ENCODE measurements at places on chromosomes 7 and 10. TPM values are rescaled to one million over a fixed set of nuclear protein-coding genes. Genes with fewer than 3 reads are reported as not detected.

The LFNG gene
- 0.62 TPM for total RNA-seq

- H3K4me1 ChIP-seq = no peaks in the 10 kb centered on the region
- no peaks in the 10 kb centered on the region for H3K36me3 ChIP-seq
- no peak overlapping the region for H3K27ac ChIP-seq
- peaks cover 3% of the 10 kb centered on the region for H3K27me3 ChIP-seq
These were observed 145.7 kb downstream of the C10orf105 start for GRCh38 chr10:71573562-71574518.

GRCh38 chr7:101265622-101266516 is 21.0 kb upstream of the FIS1 start:
- H3K4me1 ChIP-seq = no peaks in the 10 kb centered on the region
- DNase-seq = no peak
- no peak overlapping the region for H3K27ac ChIP-seq
- H3K27me3 ChIP-seq = no peaks in the 10 kb centered on the region
- no peak overlapping the region for H3K4me3 ChIP-seq

DNA sequence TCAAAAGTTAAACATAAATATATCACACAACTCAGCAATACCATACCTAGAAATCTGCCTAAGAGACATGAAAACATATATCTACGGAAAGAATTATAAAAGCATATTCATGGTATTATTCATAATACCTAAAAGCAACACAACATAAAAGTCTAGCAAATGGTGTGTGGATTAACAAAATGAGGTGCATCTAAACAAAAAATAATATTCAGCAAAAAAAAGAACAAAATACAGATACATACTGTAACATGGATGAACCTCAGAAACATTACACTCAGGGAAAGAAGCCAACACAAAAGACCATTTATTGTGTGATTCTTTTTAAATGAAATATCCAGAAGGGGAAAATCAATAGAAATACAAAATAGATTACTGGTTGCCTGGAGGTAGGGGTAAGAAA is 155.0 kb downstream of the IMMP2L start:
- H3K36me3 ChIP-seq = no peaks in the 10 kb centered on the region
- H3K4me3 ChIP-seq = no peak overlapping the region
- no peak for DNase-seq
- H3K27ac ChIP-seq = no peak overlapping the region

- no peak overlapping the region for H3K4me3 ChIP-seq
- peaks cover 13% of the 10 kb centered on the region for H3K36me3 ChIP-seq
- no peaks in the 10 kb centered on the region for H3K27me3 ChIP-seq
- DNase-seq = no peak
- H3K4me1 ChIP-seq = no peaks in the 10 kb centered on the region
- no peak overlapping the region for H3K27ac ChIP-seq
These were observed 68.4 kb downstream of the RALA start for GRCh38 chr7:39691821-39692220.

DNA sequence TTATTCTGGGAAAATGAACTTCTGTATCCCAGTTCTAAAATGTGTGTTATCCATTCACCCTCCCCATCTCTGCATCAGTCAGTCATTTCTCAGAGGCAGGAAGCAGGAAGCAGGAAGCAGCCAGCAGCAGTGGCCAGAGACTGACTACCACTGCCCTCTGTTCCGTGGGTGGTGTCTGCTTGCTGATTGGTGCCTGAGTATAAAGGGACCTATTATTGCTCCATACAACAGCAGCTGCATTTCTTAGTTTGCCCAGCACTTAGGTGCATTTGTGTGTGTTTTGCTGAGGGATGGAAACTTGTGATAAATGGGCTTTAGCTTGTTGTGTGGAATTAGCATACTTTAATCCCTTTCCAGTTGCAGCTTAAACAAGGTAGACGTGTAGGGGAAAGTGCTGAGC is 582.2 kb downstream of the SORCS1 start:
- H3K27ac ChIP-seq = no peak overlapping the region
- H3K36me3 ChIP-seq = no peaks in the 10 kb centered on the region
- H3K4me3 ChIP-seq = no peak overlapping the region

The ANKRD61 gene
- not detected for total RNA-seq

DNA sequence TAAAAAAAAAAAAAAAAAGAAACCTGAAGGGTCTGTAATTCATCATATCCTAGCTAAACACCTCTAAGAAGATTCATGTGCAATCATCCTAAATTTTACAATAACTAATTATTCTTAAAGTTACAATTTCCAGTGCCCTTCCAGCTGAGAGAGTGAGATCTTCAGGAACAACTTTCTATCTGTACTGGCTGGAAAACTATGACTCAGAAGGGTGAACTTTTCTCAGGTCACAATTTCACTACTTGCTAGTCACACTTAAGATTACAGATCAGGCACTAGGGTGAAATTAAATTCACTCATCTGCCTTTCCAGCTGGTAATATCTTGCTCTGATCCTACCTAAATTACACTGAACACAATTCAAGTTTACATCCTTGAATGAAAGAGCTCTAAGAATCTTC is 158.8 kb downstream of the ANK3 start:
- H3K27me3 ChIP-seq = no peaks in the 10 kb centered on the region
- H3K4me3 ChIP-seq = no peak overlapping the region
- no peaks in the 10 kb centered on the region for H3K4me1 ChIP-seq

GRCh38 chr10:54131833-54132232 is 669.2 kb downstream of the PCDH15 start:
- H3K27ac ChIP-seq = no peak overlapping the region
- H3K4me3 ChIP-seq = no peak overlapping the region
- H3K4me1 ChIP-seq = no peaks in the 10 kb centered on the region
- no peaks in the 10 kb centered on the region for H3K36me3 ChIP-seq
- H3K27me3 ChIP-seq = no peaks in the 10 kb centered on the region

DNA sequence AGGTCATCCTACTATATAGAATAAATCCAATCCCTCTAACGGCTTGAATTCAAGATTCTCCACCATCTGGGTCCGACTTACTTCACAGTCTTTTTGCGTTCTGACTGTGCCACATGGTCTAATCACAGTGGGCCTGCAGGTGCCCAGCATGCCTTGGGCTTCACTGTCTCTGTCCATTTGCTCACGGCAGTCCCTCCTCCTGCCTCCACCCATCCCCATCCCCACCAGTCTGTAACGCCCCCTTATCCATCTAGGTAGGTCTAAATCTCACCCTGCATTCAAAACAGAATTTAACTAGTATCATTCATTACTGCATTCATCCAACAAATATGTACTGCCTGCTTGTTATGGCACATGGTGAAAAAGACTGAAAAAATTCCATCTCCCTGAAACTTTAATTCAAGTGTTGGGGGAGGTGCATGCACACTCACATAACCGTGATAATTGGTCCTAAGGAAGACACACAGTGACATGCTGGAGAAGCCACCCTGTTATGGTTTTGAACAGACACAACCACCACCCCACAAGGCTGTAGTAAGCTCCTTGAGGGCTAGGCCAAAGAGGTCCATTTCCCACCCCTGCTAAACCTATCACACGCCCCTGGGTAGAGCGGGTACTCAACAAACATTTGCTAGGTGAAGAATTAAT is 24.2 kb downstream of the SORBS1 start:
- H3K27ac ChIP-seq = no peak overlapping the region
- no peak for DNase-seq
- no peaks in the 10 kb centered on the region for H3K27me3 ChIP-seq
- no peak overlapping the region for H3K4me3 ChIP-seq

DNA sequence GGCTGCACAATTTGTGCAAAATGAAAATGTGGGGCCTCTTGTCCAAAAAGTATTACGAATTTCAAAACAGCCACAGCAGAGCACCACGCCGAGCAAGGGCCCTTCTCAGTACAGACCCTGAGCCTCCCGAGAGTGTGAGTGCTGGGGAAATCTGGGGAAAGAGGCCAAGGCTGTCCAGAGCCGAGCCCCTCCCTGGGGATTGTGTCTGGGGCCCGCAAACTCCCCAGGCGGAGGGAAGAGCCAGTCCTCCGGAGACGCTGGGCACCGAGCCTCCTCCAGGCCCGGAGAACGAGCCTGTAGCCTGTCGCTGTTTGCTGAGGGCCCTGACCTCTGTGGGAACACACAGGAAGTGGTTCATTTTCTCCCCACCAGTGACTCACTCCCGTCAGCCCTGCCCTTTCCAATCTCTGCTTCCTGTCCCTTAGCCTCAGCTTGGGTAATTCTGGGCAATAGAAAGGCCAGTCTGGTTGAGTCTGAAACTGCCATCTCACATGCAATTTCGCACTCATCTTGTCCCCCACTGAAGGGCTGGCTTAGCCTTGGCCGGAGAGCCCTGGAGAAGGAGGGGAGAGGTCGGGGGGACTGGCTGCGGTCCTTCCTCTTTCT is 19.5 kb upstream of the GNA12 start:
- H3K36me3 ChIP-seq = no peaks in the 10 kb centered on the region
- DNase-seq = peak; percentile 84
- no peaks in the 10 kb centered on the region for H3K27me3 ChIP-seq
- peak overlapping the region; percentile 49 for H3K4me3 ChIP-seq

- H3K27me3 ChIP-seq = no peaks in the 10 kb centered on the region
- no peak overlapping the region for H3K4me3 ChIP-seq
- H3K4me1 ChIP-seq = no peaks in the 10 kb centered on the region
- no peak for DNase-seq
- no peaks in the 10 kb centered on the region for H3K36me3 ChIP-seq
These were observed 230.6 kb downstream of the REEP3 start for GRCh38 chr10:63751836-63752235.

The SPDYE2 gene
- not detected for total RNA-seq

All from GM12878 (cell line).